Breast epithelium (tissue), 4 donors: ENCODE measurements at places on chromosomes 7 and 10. TPM values are rescaled to one million over a fixed set of nuclear protein-coding genes. Genes with fewer than 3 reads are reported as not detected.

- DNase-seq, result no peak
These were observed 92.6 kb downstream of the PTPRE start for GRCh38 chr10:127999297-128000129.

GRCh38 chr7:70143075-70144044 lies 545.1 kb downstream of the AUTS2 start:
- DNase-seq, result no peak

DNA sequence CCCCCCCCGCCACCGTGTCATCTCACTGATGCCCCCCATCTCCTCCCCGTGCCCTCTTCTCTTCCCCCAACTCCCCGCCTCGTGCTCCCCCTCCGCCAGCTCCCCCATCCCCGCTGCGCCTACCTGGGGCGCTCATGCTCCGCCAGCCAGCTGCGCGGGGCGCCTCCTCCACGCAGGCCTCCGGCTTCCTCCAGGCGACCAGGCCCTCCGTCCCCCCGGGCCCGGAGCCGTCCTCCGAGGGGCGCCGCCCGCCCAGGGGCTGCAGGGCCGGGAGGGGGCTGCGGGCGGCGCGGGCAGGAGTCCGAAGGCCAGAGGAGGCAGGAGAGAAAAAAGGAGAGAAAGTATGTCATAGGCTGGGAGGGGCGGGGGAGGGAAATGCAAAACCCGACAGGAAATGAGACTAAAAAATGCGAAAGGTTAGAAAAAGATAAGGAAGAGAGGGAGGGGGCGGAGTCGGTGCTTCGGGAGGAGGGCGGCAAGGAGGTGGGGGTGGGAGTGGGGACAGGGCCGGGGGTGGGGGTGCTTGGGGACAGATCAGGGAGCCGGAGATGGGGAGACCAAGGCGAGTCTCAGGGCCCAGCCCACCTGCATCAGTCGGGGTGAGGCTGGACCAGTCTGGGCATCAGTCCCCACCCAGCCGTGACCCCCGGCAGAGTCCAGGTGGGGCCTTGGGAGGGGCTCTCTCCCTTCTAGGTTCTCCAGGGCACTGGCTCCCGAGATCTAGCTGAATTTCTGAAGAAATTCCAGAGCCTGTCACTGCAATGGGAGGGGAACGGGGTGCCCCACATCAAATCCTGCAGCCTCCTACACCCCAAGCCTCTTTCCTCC lies at the start of gene CARD11:
CARD11 (minus strand) TSS at position 324 of the 828 bp plus-strand sequence. CDS start 85,361 bp downstream, outside the sequence.
- DNase-seq, result no peak

- no peak for DNase-seq
These were observed 207.8 kb upstream of the CTBP2 start for GRCh38 chr10:125368146-125368545.

GRCh38 chr7:152523916-152524315 lies 88.1 kb upstream of the KMT2C start:
- no peak for DNase-seq

- no peak for DNase-seq
These were observed 74.5 kb downstream of the LANCL2 start for GRCh38 chr7:55439627-55440026.

DNA sequence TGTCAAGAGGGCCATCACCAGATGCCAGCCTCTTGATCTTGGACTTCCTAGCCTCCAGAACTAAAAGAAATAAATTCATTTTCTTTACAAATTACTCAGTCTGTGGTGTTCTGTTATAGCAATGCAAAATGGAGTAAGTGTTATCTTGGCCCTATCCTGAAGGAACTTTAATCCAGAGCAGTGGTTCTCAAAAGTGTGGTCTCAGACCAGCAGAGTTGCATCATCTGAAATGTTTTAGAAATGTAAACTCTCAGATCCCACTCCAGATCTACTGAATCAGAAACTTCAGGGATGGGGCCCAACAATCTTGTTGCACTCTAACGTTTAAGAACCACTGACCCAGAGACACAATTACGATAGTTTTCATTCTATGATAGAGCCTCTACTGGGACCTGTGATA lies 3.2 kb upstream of the SUPV3L1 start:
- DNase-seq, result no peak

DNA sequence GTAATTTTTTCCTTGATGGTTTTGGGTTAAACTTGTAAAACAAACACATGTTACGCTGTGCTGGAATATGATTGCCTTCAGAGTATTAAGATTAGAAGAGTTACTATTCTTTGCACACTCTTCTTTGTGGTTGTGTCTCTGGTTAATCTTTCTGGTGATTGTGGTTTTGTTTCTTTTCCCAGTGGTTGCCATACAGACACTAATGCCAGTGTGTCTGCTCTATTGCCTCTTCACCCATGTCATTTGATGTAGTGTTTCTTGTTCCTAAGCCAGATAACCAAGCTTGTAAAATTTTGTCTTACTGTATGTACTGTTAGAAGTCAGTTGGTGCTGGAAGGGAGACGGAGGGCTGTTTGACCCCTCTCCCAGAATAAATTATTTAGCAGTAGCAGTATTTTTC lies 124.8 kb downstream of the PHTF2 start:
- DNase-seq, result no peak

DNA sequence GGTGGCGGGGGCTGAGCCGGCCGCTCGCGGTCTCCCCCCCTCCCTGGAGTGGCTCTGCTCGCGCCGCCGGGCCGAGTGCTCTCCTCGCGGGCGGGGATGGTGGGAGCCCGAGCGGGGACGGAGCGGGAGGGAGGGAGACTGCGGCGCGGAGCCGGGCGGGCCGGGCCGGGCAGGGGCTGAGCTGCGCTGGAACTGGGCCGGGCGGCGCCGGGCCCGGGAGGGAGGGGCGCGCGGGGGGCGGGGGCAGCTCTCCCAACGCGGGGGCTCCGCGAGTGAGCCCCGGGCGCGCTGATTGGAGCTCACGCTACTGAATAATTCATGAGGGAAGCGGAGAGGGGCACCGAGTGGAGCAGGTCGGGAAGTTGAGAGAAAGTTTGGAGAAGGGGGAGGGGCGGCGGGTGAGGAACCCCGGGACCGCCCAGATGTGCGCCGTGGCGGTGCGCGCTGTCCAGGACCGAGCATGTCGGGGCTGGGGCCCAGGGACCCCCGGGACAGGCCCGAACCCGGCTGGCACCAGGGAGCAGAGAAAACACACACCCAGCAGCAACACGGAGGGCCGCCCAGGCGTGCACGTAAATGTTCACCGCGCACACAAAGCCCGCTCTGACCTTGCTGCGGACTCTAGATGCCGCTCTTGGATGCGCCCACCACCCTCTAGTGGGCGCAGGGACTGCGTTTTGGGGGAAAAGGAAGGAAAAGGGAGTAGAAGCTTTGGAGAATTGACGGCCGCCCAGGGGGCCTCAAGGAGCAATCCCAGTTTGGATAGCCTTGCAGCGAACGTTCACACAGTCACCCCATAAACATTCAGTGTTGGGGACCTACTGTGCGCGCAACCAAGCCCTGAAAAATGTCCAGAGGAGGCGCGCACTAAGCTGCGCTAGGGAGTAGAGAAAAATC lies at the start of gene EPHB4:
EPHB4 (minus strand) TSS at position 194 of the 897 bp plus-strand sequence. CDS start 493 bp downstream, outside the sequence.
- peak; percentile 64 for DNase-seq

DNA sequence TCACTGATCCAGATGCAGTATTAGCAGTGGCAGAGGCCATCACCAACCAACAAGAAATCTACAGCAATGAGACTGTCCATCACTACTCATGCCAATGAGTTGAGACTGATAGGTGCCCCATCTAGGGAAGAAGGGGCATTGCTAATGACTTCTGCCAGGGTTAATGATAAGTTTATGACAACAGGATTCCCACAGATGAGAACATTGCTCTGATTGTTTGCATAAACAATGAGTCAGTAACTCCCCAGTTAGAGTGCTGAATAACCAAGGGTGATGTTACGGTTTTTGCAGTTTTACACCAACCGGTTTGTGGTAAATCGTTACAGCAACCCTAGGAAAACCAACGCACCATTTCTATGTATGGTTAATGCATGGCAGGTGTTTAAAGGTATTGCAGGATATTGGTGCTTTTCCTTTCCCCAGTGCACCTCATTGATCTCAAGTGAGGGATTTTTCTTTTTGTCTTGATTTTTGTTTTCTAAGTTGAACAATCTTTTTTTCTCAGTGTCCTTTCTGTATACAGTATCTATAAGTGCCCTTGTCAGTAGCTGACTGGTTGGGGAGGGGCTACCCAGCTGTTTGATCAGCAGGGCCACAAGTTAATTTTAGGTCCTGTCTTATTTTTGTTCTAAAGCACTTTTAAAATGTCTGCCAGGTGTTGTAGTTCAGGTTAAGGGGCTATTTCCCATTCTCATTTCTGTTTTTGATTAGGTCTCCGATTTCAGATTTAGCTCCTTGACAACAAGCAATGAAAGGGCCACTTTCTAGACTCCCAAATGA lies 3.9 kb upstream of the CSGALNACT2 start:
- DNase-seq, result peak; percentile 10

DNA sequence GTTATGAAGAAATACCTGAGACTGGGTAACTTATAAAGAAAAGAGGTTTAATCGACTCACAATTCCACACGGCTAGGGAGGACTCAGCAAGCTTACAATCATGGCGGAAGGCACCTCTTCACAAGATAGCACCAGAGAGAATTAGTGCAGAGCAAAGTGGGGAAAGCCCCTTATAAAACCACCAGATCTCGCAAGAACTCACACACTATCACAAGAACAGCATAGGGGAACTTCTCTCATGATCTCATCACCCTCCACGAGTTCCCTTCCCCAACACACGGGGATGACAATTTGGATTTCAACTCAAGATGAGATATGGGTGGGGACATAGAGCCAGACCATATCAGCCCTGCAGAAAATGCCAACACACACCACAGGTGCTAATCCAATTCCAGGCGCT lies 218.7 kb downstream of the PARD3 start:
- DNase-seq, result no peak

GRCh38 chr7:130777426-130777825 lies 43.4 kb upstream of the KLF14 start:
- no peak for DNase-seq

GRCh38 chr7:37338966-37339365 lies 109.7 kb downstream of the ELMO1 start:
- DNase-seq, result no peak

DNA sequence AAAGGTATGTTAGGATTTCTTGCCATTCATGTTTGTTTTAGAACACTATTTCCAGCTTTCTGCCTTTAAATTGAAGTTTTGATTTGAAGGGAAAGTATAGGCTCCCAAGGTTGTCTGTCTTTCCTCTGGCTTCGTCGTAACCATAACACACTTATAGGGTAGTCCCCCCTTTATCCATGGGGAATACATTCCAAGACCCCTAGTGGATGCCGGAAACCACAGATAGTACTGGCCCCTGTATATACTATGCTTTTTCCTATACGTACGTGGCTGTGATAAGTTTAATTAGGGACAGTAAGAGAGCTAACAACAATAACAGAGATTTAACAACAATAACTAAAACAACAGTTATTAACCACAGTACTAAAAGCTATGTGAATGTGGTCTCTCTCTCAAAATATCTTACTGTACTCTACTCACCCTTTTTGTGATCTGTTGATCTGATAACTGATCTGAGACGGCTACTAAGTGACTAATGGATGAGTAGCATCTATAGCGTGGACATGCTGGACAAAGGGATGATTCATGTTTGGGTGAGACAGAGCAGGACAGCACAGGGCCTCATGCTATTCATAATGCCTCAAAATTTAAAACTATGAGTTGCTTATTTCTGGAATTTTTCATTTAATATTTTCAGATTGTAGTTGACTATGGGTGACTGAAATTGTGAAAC lies 273.1 kb downstream of the AUTS2 start:
- no peak for DNase-seq

- DNase-seq, result no peak
These were observed 2.7 kb downstream of the FAM131B start for GRCh38 chr7:143359771-143360353.

DNA sequence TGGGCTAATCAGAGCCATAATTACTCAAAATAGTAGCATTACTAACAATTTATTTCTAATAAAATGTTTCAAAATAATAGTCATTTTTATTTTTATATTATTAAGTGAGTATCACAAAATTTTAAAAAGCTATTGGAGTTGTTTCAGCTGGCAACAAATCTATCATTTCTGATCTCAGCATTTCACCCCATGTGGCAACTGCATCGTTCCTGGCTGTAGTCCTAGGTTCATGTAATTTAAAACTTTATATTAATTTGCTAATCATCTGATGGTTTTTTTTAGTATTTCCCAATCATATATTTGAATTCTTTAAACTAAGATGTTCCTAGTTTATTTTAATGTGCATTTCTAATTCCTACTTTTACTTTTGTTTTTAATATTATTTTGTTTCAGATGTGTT lies 293.0 kb upstream of the AKR1E2 start:
- no peak for DNase-seq

DNA sequence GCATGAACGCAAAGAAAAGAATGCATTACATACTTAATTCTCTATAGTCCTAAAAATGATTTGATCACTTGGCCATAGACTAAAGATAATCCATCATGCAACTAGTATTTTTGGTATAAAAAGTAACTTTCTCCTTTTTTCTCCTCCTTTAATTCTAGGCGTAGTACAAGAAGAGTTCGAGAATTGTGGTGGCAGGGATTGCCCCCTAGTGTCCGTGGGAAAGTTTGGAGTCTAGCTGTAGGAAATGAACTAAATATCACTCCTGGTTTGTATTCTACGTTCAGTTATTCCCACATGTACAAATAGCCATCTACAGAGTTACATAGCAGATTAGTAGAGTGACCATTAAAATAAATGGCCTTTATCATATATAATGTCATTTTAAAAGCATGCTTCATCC lies 45.5 kb upstream of the HELLS start:
- no peak for DNase-seq

DNA sequence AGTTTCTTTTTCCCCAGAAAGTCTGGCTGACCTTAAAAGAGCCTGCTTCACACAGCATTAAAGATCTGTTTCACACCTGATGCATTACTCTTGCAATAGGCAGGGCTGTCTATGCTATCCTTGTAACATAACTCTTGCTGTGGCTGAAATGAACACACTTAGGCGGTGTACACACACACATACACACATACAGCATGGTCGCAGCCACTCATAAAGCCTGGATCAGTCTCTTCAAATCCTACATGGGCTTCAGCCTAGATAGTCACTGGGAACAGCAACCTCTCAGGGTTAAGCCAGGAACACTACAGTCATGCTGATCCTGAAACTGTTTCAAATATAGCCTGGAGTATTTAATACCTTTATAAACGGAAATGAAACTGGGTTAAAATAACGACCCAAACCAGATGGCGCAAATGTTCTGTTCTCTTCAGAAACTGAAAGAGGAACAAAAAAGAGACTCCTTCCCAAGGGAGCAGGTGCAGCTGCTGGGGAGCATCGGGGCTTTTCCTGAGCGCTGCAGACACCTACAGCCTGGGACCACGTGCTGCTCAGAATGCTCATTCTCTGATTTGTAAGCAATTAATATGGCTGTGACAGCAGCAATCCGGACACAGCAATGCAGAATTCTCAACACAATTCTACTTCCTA lies 61.0 kb upstream of the SFMBT2 start:
- DNase-seq, result no peak

GRCh38 chr7:29322023-29322712 lies 127.6 kb downstream of the CHN2 start:
- DNase-seq, result no peak

- DNase-seq, result no peak
These were observed 47.1 kb upstream of the HYAL4 start for GRCh38 chr7:123797673-123798531.

HOXA11 gene
- not detected for total RNA-seq

SLC29A4 gene
- 2.3 TPM for total RNA-seq

SPDYE9 gene
- total RNA-seq, result not detected

SORCS1 gene
- total RNA-seq, result 3.3 TPM

OR6V1 gene
- total RNA-seq, result not detected

HOXA10 gene
- total RNA-seq, result 21.1 TPM
